Stimulated activated CD4-positive, alpha-beta T cell treated with anti-CD3 and anti-CD28 coated beads, TNF-alpha, amount 100 ng/mL, for 48 hours (primary cell): ENCODE measurements at places on chromosomes 3 and 15.

DNA sequence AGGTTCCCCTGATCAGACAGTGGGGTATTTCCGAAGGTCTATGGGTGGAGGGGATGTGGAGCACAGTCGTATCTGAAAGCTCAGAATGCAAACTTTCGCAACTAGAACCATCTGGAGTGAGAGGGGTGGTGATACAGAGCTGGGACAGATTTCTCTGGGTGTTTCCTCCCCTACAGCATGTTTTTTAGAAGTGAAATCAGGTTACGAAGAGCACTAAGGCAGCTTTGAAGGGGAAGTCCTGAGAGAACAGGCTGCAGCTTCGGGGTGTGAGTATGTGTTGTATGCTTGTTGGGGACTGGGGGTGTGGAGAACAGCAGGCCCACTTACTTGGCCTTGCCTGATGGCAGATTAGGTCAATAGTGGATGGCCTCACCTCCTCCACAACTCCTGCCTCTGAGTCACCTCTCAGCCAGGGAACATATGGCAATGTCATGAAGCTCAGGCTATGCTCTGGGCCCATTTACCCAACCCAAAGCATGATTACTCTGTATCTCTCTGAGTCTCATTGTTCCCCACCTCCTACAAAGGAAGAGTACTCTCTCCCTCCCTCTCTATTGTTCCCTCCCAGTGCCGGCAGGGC, 107.2 kb upstream of the RASGRP1 start:
- no peak for DNase-seq

DNA sequence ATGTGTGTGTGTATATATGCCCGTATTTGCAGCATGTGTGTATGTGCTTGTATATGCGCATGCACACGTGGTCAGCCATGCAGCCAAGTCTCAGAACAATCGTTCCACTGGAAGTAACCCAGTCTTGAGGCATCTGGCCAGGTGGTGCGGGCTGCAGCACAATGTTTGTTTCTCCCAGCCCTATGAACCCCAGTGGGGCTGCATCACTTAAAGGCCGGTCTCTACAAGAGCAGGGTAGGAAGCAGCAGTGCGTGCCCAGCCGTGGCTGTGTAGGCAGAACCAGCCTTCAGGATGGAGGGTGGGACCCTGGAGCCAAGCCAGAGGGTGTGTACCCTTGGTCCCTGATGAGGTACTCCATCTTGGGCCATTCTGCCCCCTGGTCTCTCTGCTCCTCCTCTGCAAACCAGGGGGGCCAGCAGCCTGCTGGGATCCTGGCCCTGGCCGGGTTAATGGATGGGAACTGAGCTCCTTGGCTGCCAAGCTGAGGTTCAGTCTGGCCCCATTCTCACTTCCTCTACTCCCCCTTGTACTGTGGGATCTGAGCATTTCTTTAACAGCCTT, 11.8 kb downstream of the KLF13 start:
- no peak for DNase-seq

GRCh38 chr3:134693226-134693625, 42.4 kb upstream of the KY start:
- no peak for DNase-seq

- DNase-seq: no peak
Measured at GRCh38 chr15:77753281-77753873, 120.7 kb upstream of the LINGO1 start.

- DNase-seq: no peak
Measured at GRCh38 chr15:68431792-68432401, at the start of gene ITGA11. ITGA11 (minus strand) TSS chr15:68432163; CDS start chr15:68432066, 97 bp downstream.

GRCh38 chr3:195704433-195704999, 16.3 kb upstream of the MUC20 start:
- no peak for DNase-seq

DNA sequence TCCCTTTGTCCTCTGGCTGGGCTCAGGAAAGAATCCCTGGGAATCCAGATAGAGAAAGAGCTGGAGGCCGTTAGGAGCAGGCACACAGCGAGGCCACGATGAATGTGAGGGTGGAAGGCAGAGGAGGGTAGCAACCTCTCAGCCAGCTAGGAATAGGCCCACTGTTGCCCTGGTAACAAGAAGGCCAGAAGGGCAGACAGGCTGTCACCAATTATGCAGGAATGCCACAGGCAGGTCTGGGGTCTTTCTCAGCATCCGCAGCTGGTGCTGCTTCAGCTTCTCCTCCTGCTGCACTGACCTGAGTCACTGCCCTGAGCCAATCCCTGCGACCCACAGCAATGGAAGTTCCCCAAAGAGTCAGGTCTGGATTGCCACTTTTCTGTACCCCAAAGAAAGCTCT, 62.8 kb upstream of the C3orf80 start:
- no peak for DNase-seq

DNA sequence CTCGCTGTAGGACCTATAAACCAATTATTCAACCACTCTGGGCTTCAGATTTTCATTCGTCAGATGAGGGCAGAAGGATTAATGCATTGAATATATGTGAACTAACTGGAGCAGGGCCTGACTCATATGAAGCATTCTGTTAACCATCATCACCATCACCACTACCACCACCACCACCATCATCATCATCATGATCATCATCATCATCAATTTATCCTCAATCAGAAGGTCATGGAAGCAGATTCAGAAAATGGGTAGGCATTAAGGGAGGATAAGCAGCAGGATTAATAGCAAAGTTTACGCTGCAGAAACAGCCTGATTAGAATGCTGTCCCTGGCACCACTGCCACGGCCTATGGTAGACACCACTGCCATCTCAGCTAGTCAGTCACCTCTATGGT, 407.5 kb upstream of the THBS1 start:
- DNase-seq: no peak

DNA sequence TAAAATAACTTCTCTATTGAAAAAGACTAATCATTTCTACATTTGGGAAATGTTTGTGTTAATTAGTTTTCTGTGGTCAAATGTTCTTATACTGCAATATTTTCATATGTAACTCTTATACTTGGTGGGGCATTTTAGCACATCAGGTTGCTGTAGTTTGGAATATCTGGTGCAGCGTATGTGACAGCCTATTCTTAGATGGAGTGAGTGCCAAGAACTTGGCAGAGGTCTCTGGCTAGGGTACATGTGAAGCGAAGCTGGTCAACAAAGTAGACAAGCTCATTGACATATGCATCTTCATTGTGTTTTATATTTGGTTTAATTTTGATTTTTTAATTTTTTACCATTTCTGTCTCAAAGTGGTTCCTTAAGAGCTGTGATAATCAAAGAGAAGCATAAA, 53.2 kb downstream of the CHAC1 start:
- DNase-seq: no peak

GRCh38 chr3:175267561-175267960, 408.4 kb downstream of the NAALADL2 start:
- no peak for DNase-seq

DNA sequence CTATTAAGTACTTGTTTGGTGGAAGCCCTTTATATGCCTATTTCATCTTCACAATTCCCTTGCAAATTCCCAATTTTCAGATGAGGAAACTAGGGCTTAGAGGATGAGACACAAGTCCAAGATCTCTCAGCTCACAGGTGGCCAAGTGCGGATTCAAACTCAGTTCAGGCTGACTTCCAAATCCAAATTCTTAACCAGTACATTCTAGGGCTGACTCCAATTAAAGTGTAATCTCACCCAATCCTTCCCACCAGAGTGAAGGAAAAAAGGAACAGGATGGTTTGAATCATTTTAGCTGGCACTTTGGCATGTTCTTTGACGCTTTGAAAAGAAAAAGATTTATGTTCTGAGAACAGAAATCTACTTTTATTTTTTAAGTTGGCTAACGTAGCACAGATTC, 12.7 kb downstream of the ARHGEF3 start:
- no peak for DNase-seq

DNA sequence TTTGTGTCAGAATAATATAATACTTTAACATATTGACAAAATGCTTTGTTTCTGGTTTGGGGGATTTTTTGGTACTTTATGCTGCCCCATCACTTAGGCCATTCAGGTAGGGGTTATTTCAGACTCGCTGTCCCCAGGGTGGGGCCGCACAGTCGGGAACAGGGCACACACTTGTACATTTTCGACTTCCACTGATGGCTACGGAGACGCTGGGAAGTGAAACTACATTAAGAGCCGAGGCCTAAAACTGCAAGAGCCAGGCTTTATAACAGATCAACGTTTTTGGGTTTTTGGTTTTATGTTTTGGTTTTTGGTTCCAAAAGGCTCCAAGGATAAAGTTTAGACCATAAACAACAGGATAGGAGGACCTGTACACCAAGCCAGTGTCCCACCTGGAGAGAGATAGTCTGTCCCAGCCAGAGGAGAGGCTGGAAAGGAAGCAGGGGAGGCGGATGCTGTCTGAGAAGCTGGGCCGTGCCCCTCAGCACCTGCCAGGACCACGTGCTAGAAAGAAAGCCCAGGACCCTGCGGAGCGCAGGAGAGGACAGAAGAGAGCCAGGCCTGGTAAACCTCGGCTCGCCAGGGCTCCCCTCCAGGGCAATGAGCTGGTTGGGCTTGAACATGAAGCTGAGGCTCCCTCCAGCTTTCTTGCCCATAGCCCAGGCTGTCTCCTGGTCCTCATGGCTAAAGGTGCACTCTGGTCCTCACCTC, 111.7 kb downstream of the CHSY1 start:
- no peak for DNase-seq

DNA sequence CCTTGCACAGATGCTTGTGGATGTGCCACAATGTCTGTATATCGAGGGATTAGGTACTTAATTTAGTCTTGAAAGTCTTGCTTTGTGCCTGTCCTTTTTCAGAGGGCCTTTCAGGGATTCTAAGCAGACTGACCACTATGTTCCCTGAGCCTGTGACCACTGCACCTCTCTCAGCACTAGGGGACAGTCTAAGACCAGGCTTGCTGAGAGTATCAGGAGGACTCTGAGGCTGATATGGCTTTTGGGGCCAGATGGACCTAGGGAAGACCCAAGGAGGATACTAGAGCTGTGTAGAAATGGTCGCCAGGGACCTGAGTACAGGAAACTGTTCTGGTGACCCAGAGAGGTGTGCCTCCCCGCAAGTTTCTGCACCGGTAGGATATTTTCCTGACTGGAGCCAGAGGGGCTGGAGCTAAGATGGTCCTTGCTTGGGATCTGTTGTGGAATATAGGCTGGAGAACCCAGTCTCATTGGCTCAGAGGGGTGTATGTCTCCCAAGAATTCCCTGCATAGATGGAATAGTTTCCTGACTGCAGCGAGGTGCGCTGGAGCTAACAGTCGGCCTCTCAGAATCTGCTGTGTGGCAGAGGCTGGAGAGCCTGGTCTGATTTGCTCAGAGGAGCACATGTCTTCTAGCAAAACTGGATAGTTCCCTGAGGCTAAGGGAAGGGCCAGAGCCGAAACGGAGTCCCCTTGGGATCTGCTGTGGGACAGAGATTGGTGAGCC, 213.2 kb upstream of the DCBLD2 start:
- DNase-seq: no peak

- no peak for DNase-seq
Measured at GRCh38 chr15:89926158-89926557, 13.4 kb upstream of the ARPIN start.
